ENCODE measurements at places on chromosomes 13 and 19.

- DNase-seq, result no peak
Observed at GRCh38 chr19:34459614-34460013, 21.9 kb upstream of the WTIP start.

DNA sequence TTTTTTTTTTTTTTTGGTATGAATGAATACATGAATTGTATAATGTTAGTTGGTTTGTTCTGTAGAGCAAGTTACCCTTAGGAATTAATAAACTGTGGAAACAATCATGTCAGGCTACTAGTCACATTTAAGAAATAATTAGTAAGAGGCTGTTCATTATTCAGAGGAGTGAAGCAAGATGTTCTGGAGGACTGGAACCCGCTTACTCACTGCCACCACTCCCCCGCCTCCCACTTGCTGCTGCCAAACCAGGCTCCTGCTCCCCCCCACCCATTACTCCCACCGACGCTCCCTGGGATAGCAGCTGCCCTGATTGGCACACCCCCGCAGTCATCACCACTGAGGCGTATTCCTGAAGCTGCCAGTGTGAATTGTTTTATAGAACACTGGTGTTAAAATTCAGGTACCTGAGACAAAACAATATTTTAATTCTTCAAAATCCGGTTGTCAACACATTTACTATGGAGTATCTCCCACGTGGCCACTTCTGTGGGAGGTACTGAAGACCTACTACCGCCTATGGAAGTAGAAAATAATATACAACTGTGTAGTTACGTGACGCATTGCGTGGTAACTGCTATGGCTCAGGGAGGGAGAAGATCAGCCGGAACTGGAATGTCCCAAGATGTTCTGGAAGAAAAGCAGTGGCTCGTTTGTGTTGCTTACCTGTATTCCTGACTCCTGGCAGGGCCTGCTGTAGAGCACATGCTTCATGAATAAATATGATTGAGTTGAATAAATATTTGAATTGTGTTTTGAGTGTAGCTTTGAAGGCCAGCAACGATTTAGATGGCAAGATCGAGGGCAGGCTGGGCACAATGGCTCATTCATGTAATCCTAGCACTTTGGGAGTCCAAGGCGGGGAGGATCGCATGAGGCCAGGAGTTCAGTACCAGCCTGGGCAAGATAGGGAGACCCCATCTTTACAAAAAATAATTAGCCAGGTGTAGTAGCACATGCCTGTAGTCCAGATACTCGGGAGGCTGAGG lies 1.7 kb downstream of the DPY19L3 start:
- DNase-seq, result no peak

DNA sequence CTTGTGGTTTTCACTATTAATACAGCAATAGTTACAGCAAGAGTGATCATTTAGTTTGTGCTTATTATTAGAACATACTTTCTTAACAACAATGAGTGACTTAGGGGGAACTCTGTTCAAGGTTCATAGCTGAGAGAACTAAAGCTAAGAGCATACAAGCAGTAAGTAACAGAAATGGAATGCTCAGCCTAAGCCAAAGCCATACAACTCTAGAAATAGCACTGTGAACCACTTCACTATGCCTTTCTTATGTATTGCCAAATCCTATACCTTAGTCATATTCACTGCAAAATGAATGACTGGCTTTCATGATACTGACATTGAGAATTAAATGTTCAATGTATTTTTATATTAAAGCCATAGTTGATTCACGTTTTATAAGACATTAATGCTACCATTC lies 599.7 kb upstream of the SLITRK1 start:
- DNase-seq, result no peak

- DNase-seq, result no peak
Observed at GRCh38 chr19:44824761-44825160, 15.9 kb downstream of the BCAM start.

DNA sequence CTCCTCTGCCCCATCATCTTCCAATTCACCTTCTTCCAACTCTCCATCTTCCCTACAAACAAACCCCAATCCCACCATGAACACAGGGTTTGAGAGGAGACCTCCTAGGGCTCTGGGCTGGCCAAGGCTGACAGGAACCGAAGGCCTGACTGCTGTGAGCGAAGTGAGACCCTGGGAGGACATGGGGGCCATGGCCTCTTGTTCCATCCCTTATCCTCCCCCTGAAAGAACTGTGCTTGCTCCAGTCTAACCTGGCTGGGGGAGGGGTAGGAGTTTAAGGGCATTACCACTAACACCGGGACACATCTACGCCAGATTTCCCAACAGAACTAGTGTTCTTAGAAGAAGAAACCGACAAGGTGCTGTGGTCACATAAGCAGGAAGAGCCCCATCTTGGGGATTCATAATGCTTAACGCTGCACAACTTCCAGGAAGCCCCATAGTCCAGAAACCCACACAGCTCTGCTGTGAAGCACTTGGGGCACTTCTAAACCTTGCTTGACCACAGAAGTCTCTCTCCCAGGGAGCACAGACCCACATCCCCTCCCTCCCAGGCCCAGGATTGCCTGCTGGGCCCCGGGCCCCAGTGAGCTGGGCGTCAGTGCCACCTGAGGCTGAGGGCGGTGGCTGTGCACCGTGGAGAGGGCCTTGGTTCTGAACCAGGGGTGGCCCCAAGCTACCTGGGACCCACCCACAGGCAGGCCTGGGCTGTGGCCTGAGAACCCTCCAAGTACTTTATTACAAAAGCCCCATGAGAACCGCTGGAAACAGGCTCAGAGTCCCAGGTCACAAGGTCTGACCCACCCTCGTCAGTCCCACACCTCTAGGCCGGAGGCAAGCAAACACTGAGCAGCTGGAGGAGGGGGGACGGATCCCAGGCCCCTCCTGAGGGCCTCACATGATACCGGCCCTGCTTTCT lies 18.8 kb downstream of the ZC3H4 start:
- peak; percentile 24 for DNase-seq

GRCh38 chr13:78881751-78882150 lies 222.8 kb upstream of the OBI1 start:
- DNase-seq, result no peak

DNA sequence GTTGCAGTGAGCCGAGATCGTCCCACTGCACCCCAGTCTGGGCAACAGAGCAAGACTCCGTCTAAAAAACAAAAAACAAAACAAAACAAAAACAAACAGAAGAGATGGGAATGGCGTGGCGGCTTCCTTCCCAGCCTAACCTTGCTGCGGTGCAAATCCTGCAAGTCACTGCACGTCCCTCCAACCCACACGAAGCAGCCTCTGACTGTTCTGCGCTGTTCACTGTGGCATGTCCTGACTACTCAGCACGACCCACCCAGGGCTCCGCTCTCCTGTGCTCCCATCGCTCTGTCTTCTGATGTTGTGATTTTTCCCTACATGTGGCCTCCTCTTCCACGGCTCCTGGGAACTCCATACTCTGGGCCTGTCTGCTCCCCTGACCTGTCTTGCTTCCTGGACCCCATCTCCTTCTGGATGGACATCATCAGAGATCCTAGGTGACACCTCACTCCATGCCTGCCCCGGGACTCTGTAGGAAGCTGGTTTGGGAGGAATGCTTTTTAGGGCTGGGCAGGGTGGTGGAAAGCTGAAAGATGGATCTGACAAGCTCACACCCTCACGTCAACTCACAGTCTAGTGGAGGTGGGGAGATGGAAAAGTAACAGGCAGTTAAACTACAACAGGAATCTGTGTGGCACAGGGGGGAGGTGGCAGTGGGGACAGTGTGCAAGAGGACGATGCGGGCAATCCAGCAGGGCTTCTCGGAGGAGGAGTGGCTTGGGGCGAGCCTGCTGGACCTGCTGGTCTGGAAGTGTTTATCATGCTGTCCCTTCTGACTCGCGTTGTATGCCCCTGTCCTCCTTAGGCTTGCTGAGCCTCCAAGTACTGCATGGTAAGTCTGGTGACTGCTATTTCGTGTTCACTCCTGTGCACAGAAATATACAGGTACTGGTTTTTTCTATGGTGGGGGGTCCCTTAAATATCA lies 18.8 kb downstream of the ZSCAN5A start:
- DNase-seq, result no peak

DNA sequence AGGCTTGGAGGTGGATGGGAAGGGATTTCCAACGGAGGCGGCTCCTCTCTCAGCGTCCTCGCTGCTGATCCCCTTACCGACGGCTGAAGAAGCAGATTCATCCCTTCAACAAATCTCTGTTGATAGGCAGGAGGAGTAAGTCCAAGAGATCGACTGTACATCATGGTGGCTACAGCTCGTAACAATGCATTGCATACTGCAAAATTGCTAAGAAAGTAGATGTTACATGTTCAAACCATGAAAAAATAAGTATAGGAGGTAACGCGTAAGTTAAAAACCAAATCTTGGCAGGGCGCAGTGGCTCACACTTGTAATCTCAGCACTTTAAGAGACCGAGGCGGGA lies 468 bp upstream of the SLC39A3 start:
- DNase-seq, result no peak

GRCh38 chr13:76499891-76500290 lies 386.3 kb downstream of the KCTD12 start:
- DNase-seq, result no peak

- DNase-seq, result no peak
Observed at GRCh38 chr19:51702825-51703574, 9.9 kb downstream of the SPACA6 start.

- no peak for DNase-seq
Observed at GRCh38 chr13:104001766-104002165, 935.5 kb upstream of the SLC10A2 start.

DNA sequence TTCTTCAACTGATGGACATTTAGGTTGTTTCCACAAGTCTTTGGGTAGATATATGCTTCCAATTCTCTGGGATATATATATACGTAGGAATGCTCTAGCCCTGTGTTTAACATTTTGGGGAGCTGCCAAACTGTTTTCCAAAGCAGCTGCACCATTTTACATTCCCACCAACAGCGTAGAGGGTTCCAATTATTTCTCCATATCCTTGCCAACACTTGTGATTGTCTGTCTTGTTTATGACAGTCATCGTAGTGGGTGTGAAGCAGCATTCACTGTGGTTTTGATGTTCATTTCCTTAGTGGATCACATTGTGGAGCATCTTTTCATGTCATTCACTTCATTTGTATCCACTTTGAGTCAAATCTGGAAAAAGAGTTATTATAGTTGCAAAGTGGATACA lies 4.7 kb upstream of the CBLC start:
- no peak for DNase-seq

Measured in stimulated activated CD4-positive, alpha-beta T cell treated with anti-CD3 and anti-CD28 coated beads, Interleukin-2, amount 100 ng/mL, for 48 hours (primary cell).